ENCODE measurements at places on chromosomes 2 and 18.

DNA sequence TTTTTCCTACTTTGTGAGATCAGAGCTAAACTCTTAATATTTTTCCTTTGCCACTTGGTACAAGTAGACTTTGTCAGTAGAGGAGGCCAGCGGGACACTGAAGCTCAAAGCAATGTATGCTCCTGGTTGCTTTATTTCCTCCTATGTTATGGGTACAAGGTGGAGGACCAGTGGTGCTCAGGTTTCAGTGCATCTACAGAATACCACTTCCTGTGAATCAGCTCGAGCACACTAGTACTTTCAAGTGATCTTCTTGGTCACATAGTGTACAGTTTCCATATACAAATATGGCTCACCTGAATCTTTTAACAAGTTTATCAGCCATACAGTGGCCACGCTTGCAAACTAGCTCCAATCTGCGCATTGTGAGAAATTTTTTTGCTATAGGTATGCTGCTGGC is 1674.8 kb upstream of the TMEFF2 start:
- no peak for DNase-seq

DNA sequence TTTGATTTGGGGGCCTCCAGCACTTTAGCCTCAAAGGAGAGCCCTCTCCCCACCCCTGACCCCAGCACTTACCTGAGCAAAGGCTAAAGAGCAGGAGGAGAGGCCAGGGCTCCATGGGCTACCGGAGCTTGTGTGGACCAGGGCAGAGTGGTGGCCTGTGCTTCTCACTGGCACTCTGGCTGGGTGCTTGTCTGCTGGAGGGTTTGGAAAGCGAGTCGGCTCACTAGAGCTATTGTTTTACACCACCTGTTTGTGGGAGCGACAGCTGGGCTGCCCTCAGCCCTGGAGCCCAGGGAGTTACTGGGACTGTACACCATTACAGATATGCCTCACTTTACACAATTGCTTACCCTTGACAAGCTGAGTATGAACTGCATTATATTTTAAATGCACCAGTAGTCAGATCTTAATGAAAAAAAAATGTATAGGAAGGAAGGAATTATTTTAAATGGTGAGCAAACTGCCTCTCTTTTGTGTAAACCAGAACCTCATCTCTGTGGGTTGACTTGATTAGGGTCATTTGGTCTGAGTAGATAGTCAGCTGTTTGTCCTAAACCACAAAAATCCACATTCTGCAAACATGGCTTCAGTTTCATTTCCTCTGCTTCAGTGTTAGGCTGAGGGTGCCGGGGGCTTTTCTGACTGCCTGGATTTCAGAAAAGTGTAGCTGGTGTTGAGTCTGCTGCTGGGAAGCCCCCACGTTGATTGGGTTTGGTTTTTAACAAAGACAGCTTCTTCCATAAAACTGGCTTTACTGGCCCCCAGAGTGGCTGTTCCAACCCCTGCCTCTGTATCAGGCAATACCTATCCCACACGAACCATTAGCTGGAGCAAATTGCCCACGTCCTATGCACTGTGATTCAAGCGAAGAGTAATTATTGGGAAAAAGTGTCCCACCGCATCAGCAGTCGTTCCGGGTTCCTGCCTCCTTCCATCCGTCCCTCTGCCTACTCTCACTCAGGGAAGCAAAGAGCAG is at the start of gene CHRNA1:
Gene CHRNA1 (minus strand): TSS at position 193 of the 976 bp plus-strand sequence. CDS start 78 bp downstream, at position 115.
- no peak for DNase-seq

DNA sequence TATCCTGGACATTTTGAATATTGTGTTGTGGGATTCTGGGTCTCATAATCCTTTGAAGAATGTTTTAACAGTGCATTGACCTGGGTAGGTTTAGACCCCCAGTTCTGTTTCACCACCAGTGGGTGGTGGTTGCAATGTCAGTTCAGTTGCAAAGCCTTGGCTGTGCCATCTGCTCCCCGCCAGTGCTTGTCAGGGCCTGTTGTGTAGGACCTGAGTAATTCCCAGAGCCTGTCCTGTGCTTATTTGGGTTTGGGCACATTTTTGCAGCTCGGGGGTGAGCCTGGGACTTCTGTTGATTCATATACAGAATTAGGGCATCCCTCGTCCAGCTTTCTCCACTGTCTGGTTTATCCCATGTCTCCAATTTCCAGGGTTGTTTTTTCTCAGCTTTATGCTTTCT is 24.8 kb downstream of the ATP9B start:
- no peak for DNase-seq

GRCh38 chr18:31101183-31102024 is 817 bp downstream of the DSC2 start:
- DNase-seq, result no peak

GRCh38 chr18:23401400-23402347 is 51.4 kb upstream of the RIOK3 start:
- no peak for DNase-seq

- no peak for DNase-seq
Observed at GRCh38 chr2:12465631-12466135, 251.1 kb upstream of the TRIB2 start.

DNA sequence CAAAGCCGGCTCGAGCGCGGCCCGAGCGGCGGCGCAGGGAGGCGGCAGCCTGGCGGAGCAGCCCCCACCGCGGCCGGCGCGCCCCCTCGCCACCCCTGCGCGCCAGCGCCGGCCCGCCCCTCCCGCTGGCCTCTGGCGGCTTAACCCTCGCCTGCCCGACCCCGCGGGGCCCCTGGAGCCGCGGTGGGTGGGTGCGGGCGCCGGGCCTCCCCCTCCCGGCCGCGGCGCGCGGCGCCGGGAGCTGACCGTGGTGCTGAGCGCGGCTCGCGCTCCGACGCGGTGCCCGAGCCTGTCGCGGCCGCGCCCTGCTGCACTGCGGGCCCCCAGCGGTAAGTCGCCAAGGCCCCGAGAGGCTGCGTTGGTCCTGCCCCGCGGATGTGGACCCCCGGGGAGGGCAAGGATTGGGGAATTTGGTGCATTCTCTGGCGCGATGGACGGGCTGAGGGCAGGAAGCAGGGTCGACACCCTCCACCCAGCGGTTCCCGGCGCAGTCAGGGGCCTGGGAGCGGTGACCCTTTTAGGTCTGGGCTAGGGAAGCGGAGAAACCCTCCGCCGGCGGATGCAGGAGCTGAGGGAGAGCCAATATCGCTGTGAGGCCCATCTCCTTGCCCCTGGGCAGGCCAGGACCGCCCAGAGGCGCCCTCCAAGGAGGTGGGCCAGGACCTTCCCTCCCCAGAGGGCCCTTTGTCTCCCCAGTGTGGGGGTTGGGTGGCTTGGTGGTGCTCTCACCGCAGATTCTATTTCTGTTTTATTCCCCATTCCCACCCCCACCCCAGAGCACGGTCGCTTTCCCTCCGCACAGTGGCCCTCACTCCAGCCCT is 923 bp downstream of the AMER3 start:
- DNase-seq, result no peak

GRCh38 chr2:144215701-144216675 is 303.9 kb downstream of the ZEB2 start:
- DNase-seq, result no peak

DNA sequence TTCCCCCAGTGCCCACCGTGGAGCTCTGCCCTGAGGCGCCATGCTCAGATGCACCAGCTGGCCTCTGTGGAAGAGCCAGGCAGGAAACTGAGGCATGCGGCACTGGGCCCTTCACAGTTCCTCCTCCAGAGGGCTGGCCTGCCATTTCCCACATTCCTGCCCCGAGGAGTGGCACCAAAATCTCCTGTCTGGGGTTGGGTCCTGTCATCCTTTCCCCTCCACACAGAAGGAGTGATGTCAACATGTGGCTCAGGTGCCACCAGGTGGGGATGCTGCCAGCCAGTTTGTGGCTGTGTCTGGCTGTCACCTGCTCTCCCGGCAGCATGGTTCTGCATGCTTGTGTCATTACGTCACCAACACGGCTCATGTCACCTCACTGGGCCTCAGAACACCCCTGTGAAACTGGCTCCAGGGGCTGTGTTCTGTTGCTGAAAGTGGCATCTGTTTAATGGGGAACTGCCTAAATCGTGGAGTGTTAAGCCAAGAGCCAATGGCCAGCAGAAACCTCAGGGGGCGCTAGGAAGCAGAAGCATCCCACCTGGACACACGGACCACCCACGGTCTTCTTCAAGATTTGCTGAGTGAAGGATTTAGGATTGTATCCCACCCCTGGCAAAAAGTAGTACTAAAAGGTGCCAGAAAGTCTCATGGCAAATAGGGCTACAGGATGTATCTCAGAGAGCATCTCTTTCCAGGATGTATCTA is 51.3 kb downstream of the ZAP70 start:
- DNase-seq, result no peak

DNA sequence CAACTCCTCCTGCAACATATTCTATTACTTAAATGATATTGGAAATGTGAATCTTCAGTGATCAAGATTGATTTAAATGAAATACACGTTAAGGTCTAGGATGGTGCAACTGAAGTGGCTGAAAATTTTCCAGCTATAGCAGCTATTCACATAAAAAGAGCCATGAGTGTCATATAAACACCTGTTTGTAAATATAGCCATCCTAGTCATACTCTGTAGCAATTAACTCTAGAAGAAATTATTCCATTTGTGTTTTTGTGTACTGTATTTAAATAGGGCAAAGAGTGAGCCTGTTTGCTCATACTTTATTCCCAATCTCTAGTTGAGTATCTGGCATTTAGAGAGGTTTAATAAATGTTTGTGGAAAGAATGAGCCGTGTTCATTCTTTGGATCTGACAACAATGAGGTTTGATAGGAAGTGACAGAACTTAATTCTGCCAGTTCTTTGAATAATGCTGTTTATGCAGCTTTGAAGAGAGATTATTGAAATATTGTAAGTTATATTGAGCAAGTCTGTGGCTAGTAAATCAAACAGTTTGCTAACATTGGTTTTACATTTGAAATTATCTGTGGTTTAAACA is 49.7 kb downstream of the BABAM2 start:
- no peak for DNase-seq

DNA sequence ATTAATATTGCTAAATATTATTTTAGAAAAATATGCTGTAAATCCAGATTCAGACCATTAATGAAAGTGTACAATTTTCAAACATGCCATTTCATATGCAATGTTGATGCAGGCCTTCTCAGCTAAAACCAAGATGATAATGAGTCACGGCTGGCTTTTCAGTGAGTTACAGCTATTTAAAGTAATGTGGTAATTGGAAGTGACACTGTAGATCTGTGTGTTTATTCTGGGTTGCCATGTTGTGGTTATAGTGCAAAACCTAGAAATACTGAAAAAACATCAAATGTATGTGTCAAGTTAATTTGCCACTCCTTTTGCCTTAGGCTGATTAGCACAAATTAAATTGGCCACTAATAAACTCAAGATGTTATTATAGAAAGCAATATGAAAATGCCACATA is 506.6 kb downstream of the ERBB4 start:
- no peak for DNase-seq

DNA sequence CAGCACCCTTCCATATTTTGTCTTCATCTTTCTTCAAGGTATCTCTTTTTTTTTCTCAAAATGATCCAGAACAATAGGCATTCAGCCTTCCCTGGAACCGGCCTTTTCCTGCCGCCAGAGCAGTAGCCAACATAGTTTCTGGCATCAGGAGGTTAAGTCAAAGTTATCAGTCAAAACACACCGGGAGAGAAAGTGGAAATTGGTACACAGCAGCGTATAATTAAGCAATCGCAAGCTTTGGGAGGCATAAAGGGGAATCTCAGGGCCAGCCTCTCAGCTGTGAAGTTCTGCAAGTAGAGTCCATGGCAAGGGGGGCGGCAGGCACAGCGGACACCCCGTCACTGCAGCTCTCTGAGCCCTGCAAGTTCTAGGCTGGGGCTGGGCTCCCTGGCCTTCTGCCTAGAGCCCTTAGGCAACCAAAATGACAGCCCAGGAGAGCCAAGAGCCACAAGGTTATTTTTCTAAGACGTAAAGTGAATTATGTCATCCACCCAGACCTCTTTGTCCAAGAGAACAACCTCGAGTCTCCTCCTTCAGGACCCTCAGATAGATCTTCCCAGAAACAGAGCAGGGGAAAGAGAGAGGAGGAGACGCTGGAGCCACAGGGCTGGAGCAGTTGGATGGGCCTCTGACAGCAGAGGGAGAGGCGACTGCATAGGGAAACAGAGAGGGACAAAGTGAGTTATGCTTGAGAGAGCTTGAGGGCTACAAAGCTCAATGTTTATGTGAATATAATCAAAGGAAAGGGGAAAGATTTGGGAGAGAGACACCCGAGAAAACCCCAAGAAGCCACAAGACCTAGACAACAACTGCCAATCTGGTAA is 114.7 kb downstream of the BCL2L11 start:
- no peak for DNase-seq

- no peak for DNase-seq
Observed at GRCh38 chr2:225282858-225283710, 116.4 kb upstream of the NYAP2 start.

DNA sequence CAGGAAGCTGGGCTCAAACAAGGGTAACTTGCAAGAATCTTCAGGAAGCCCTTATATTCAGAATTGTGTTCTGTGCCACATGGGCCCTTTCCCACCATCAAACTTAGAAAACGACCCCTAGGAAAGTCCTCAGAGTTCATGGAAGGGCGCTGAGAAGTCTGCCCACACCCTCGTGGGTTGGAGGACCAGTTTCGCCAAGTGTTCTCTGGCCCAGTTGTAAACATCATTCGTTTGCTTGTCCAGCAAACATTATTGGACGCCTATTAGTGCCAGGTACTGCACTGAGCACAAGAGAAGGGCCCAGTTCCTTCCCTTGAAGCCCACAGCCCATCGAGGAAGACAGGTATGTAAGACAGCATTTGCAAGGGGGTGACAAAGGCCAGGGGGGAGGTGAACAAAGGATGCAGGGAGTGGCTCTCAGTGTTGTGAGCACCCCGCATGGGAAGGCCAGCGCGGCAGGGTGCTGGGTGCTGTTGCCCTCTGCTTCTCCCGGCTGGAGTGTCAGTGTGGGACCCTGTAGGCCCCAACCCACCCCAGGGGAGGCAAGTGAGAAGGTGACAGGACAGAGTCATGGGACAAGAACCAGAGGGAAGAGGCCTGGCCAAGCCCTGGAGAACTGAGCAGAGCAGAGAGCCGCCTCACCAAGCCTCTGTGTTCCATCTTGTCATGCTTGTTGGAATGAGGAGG is 60.2 kb upstream of the ALPP start:
- DNase-seq, result no peak

DNA sequence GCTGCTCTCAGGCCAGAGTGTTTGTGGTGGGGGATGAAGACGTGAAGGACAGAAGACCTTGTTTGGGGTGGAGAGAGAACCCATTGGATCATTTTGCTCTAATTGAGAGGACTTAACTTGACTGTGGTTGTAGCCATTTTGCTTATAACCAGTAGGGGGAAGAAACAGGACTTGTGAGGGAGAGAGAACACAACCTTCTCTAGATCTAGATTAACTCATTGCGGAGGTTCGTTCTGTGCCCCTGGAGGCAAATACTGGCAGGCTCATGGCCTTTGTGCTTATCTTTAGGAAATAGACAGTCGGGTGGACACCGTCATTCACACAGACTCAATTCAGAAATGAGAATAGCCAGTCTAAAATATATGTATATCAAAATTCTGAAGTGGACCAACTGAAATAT is 147.0 kb upstream of the LHCGR start:
- DNase-seq, result no peak

DNA sequence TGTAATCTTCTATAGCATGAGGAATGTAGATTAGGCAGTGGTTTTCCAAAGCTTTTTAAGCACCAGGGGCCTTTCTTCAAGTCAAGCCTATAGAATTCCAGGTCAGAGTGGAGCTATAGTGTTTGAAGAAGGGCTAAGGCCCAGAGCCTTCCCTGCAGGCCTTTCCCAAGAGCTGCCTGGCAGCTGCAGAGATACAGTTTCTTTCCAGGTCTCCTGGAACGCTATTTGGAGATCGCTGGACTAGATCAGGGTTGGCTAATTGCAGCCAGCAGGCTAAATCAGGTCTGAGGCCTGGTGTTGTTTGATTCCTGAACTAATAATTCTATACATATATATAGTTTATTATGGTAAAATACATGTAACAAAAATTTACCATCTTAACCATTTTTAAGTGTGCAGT is 319.0 kb upstream of the SPRED2 start:
- DNase-seq, result no peak

Data from stimulated activated CD8-positive, alpha-beta memory T cell treated with anti-CD3 and anti-CD28 coated beads, Interleukin-4, amount 100 ng/mL, for 1 hour (primary cell).